Amniotic stem cell (primary cell): ENCODE measurements at places on chromosomes 5 and 9.

- DNase-seq = no peak
These were observed 70.7 kb downstream of the PTCD2 start for GRCh38 chr5:72390836-72391235.

GRCh38 chr9:130336885-130337284 is 71.3 kb downstream of the HMCN2 start:
- DNase-seq = no peak

DNA sequence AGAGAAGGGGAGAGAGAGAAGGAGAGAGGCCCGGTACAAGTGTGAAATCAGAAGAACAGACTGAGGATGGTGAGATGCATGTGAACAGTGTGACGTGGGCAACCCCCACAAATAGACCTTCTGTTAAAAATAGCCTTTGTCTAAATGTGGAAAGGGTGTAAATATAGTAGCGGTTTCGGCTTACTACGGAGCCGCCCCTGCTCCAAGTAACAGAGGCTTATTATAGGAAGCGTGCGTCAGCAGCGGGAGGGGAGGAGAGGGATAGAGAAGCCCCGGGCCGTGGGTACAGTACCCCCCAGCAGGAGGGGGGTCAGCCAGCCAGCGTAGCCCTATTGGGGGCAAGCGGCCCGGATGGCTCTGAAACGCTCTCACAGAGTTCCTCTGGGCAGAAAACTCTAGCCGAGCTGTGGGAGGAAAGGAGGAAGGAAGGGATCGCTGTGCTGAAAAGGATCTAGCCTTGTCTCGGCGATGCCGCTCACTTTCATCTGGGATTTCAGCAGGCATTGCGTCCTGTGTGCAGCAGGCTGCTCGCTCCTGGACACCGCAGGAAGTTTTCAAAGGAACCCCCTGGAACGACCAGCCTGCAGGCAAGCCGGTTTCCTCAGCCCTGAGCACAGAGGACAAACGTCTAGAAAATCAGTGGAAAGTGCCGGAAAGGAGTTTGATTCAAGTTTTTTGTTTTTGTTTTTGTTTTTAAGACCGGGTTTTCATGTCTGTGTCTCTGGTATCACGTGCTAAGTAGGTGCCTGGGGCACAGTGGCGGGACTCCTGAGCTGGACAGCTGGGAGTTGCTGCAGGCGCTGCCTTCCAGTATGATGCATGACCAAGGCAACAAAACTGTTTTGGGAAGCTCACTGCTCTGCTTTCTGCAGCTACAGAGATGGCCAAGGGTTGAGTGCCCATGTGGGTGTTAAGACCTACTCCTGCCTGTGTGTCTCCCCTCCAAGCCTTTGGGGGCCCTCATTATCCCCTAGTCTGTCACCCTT is 146.6 kb downstream of the SEC61B start:
- DNase-seq = peak; percentile 70

GRCh38 chr9:20692554-20692953 is 8.5 kb downstream of the FOCAD start:
- DNase-seq = no peak

DNA sequence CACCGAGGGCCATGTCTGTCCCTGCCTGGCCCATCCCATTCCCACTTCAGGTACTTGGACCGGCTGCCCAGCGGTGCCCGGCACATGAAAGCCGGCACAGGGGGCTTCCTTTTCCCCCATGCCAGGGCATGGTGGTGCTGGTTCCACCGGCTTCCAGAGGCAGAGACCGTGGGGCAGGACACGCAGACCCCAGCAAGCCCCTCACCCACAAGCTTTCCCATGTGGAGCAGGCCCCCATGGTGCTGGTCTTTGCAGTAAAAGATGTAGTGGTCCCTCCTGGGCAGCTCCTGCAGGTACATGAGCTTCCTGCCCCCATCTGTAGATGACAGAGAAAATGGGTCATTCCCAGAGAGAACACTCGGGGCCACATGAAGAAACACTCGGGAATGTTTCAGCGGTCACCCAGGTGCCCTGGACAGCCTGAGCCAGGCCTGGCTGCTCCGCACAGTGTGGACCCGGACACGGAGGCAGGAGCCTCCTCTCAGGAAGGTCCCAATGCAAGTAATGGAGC is 2.0 kb downstream of the OBP2B start:
- DNase-seq = no peak

DNA sequence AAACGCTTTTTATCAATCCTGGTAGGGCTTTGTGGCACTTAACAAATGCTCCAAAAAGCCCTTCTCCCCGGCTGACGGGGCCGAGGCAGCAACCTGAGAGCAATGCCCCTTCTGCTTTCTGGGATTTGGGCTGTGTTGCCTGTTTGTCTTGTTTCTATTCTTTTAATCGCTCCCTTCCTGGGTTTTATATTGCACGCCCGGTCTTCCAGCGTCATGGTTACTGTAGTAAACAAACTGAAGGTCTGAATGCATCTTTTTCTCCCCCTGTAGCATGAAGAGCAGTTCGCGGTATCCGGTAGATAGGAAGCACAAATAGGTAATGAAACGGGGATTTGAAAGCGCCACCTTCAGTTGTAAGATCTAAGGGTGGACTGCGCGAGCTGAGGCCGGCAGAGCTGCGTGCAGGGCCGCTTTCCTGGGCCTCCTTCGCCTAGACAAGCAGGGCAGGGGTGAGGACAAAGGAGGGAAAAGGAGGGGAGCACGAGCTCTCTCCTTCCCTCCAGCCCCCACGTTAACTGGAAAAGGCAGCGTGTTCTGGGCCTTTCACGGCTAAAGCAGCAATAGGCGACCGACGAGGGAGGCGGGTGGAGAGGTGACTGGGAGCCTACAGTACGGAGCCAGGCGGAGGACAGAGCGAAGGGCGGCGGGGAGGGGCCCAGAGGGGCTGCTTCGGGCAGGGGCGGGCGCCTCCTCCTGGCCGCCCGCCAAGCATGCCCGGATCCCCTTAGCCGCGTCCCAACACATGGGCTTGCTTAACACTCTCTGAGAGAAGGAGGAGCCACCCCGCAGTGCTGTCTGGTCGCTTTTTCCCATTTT is 49.3 kb upstream of the ZNF366 start:
- no peak for DNase-seq

- no peak for DNase-seq
These were observed 98.0 kb upstream of the NR3C1 start for GRCh38 chr5:143501310-143502044.

DNA sequence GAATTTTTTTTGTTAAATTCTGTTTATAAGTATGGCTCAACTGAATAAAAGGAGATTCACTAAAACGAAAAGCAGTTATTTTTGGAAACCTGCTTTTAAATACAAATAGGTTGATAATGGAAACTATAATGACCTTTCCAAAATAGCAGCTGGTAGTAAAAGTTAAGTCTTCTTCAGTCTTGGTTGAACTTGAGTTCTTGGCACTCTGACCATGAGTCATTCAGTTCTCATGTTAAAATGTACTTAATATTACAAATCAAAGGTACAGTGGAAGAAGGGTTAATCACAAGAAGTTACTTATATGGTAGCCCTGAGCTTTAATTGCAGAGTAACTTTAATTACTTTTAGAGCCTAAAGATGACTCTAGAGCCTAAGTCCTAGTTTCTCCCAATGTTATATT is 62.1 kb downstream of the KLF9 start:
- DNase-seq = no peak

DNA sequence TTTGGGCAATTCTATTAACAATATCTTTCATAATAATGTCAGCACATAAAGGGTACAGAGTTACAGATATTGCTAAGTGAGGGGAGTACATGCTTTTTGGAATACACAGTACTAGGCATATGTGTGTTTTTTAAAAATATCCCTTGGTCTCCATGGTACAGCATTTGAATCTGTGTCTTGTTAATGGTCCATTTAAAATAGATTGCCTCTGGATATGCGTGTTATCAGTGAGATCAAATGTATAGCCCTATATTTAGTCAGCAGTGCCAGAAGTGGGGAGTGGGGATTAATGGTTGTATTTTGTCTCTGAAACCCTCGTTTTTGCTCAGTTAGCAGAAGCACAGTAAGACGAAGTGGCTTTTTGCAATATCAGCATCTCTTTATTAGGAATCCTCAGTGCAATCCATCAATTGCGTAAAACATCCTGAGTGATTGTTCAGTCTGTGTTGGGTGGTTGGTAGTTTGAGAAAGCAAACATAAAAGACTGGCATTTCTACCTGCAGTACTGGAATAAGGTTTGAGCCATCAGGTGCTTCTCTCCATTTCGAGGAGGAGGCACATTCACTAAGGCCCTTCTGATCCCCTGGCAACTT is 19.0 kb downstream of the SKP2 start:
- no peak for DNase-seq

DNA sequence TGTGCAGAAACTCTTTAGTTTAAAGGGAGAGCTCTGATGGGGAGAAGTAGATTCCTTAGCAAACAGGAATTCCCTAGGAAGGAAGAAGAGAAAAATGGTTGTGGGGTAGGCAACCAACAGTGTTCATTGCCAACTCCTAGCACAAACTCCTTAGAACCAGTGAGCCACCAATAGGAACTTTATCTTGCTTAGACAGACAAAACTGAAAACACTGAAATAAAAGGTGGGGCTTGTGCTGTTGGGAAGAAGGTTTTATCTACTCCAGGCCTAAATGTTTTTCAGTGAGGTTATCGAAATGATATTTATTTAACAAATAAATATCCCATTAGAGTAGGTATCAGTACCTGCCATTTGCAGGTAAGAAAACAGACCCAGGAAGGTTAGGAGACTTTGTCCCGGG is 7.7 kb upstream of the GLRX start:
- DNase-seq = no peak

DNA sequence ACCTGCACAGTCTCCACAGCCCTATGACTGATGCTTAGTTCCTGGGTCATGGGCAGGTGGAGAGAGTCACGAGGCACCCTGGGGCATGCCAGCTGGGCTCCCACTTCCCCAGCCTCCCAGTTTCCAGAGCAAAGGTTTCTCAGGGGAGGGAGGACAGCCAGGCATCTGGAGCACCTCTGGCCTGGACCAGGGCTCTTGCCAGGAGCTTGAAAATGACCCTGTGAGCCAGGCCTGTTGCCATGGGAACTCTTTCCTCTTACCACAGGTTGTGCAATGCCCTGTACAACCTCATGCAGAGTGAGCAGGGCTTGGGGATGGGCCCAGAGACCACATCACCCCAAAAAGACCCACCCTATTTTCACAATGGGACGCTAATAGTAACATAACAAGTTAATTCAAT is 113.1 kb downstream of the PSD2 start:
- no peak for DNase-seq
